Glomerular endothelial cell (primary cell): ENCODE measurements at places on chromosomes 1 and 21. TPM values are rescaled to one million over a fixed set of nuclear protein-coding genes. Genes with fewer than 3 reads are reported as not detected.

Gene LAPTM5
- total RNA-seq, result 82.2 and 132 TPM in 2 replicates

Gene AKIRIN1
- total RNA-seq, result 46.7 and 51.6 TPM in 2 replicates

Gene WDR64
- total RNA-seq, result not detected in 2 replicates

Gene CYP4A22
- total RNA-seq, result not detected in 2 replicates

Gene MEX3A
- 10.5 and 11.6 TPM in 2 replicates for total RNA-seq

Gene MTARC1
- 0.93 and 2.1 TPM in 2 replicates for total RNA-seq

DNA sequence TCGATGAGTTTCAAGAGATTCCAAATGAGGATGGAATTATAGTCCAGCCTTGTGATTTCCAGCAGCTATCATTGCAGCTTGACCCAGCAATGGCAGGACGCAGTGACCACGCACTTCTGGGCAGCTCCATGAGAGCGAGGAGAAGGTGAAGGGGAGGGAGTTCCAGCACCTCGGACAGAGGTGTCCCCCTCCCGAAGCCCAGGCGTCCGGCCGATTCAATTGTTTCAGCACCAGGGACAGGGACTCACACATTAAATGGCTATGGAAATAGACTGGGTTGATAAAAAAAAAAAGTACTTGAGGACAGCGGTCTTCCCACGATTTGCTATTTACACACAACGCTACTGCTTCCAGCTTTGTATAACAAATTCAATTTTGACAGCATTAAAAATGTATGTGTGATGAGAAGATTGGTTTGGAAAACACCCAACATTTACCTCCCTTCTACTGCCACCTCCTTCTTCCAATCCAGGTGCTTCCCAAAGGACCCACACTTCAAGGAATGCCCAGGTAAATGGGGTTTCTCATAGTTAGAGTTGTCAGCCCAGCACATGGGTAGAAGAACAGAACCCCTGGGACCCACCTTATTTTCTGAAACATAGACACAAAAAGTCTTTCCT is 71.8 kb downstream of the DISP3 start:
- DNase-seq, result peak; percentile 47

DNA sequence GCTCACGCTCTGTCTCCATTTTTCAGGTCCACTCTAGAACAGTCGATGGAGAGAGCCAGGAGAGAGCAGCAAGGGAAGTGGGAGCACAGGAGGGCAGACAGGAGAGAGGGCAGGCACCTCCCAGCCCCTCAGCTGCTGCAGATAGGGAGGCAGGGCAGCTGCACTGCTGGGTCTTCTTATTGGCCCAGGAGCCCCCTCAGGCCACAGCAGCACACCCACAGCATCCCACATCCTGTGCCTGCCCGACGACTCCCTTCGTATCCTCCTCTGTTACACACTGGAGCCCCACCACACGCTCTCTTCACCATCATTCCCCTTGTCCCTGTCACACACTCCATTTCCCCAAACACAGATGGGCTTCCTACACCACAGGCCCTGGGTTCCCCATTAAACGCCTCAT is 13.7 kb upstream of the ARTN start:
- DNase-seq, result no peak

DNA sequence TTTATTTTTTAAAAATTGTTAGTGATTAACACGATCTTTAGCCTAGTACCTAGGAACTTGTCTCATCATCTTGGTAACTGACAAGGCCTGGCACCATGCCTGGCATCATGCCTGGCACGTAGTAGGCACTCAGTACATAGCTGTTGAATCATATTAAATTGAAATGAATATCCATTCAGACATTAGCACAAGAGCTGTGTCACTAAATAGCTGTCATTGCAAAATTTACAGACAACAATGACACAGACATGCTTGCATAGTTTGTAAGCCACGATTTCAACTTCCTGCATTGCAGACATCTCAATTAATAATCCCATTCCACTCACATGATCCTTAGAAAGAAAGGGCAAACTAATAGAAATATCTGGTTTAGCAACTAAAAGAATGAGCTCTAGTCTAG is 15.4 kb upstream of the PHACTR4 start:
- DNase-seq, result no peak

GRCh38 chr1:33624991-33625870 is 152.8 kb downstream of the ZSCAN20 start:
- no peak for DNase-seq

- no peak for DNase-seq
These were observed 8.7 kb downstream of the KPNA6 start for GRCh38 chr1:32116531-32116930.

- no peak for DNase-seq
These were observed 190.6 kb upstream of the ZNHIT6 start for GRCh38 chr1:85898861-85899260.

- no peak for DNase-seq
These were observed 111.8 kb upstream of the NBPF11 start for GRCh38 chr1:148263906-148264255.

- peak; percentile 68 for DNase-seq
These were observed 77.3 kb upstream of the TSPAN2 start for GRCh38 chr1:115166531-115167091.

DNA sequence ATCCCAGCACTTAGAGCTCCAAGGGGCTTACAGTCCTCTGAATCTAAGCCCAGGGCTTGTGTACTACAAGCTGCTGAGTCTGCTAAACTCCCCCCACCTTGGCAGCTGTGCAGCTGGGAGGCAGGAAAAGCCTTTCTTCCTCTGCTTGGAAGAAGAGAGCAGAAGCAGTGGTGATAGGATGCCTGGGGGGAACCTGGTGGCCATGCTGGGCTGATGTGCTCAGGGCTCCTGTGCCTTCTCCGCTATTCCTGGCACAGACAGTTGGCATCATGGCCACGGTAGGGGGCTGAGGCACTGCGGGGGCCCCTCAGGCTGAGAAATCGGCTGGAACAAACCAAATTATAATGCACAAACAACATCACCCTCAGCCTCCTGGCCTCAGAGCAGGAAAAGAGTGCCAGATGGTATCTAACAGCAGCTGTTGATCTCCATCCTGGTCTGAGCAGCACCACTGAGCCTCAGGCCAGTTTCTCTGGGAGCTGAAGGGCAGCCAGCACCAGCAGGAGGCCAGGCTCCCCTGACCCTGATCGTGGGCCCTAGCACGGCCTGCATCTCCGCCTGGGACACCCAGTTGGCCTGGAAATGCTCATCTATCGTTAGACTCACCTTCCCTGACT is 35.8 kb downstream of the ECE1 start:
- DNase-seq, result no peak

- no peak for DNase-seq
These were observed 12.1 kb upstream of the CNTN2 start for GRCh38 chr1:205030896-205031295.

- DNase-seq, result no peak
These were observed 79.6 kb upstream of the BMP8A start for GRCh38 chr1:39411526-39412478.

- DNase-seq, result no peak
These were observed at the start of gene MTARC1 for GRCh38 chr1:220786337-220787068. TSS of gene MTARC1 (plus strand) at chr1:220786913. CDS start at chr1:220786945, 32 bp downstream.

DNA sequence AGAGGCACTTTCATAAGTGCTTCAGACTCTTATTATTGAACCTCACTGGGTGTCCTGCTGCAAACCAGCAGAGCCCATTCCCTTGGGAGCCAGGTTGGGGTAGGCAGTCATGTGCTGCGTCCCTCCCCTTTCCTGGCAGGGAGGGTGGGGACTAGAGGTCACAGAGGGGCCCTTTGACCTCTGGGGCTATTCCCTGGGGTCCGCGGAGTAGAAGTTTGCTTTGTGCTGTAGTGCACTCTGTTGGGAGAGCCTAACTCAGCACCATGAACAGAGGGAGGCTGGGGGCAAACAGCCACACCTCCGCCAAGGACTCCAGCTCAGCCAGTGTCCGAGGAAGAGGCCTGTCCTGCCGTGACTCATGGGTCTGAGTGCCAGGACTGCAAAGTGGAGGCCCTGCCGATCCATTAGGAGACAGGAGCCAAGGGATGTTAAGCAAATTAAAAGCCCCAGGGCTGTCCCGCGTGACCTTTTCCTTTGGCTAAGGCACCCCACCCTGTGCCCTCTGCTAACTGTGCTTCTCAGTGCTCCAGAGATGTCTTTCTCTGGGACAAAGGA is 3.0 kb upstream of the IGSF21 start:
- DNase-seq, result no peak

- no peak for DNase-seq
These were observed 128.6 kb downstream of the LHX4 start for GRCh38 chr1:180358649-180359048.
